Stimulated activated memory B cell treated with anti-CD40 and anti-IgM and Interleukin-4, amounts not matched to agents 10 μg/mL and 1 μg/mL and 100 μg/mL, for 72 hours (primary cell): ENCODE measurements at places on chromosomes 7 and 10.

GRCh38 chr10:29725133-29725720 is 90.5 kb upstream of the SVIL start:
- no peak for ATAC-seq
- no peaks in the 10 kb centered on the region for H3K27me3 ChIP-seq
- H3K4me3 ChIP-seq, result no peak overlapping the region
- no peak overlapping the region for H3K27ac ChIP-seq

GRCh38 chr7:54643064-54643463 is 100.9 kb downstream of the VSTM2A start:
- no peak overlapping the region for H3K27ac ChIP-seq
- H3K4me3 ChIP-seq, result no peak overlapping the region
- no peaks in the 10 kb centered on the region for H3K27me3 ChIP-seq
- no peaks in the 10 kb centered on the region for H3K4me1 ChIP-seq
- H3K36me3 ChIP-seq, result no peaks in the 10 kb centered on the region

DNA sequence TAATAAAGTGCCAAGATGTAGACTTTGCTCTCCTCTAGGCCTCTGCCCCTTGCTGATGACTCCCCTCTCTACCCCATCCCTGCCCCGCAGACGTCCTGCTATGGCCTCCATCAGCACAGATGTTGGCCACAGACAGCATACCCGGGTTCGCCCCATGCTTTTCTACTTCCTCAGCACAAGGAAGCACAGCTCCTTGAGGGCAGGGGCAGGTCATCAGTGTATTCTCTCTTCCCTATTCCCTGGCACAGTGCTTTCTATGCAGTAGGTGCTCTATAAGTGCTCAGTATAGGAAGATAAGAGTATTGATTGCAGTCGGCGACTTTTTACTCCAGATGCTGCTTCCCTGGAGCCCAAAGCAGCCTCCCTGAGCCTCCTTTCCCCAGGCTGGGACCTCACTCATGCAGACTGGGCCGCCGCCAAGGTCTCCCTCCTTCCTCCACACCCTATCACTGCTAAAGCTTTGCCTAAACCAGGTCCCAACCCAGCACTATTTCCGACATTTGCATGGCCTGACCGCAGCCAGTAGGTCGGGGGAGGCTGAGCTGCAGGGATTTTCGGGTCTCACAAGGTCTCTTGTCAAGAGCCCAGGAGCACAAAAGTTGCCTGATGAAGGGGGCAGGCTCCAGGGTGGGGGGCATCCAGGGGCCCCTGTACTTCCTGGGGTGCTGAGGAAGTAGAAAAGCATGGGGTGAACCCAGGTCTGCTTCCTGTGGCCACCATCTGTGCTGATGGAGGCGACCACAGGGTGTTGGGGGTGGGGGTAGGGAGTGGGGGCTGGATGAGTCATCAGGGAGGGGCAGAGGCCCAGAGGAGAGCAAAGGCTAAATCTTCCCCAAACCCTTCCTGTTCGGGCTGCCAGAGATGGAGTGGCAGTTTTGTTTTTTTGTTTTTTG is 8.0 kb downstream of the CALHM3 start:
- peak overlapping the region; percentile 79 for H3K4me3 ChIP-seq
- no peaks in the 10 kb centered on the region for H3K36me3 ChIP-seq
- peak; percentile 89 for ATAC-seq
- no peaks in the 10 kb centered on the region for H3K27me3 ChIP-seq
- peaks cover 68% of the 10 kb centered on the region for H3K4me1 ChIP-seq

DNA sequence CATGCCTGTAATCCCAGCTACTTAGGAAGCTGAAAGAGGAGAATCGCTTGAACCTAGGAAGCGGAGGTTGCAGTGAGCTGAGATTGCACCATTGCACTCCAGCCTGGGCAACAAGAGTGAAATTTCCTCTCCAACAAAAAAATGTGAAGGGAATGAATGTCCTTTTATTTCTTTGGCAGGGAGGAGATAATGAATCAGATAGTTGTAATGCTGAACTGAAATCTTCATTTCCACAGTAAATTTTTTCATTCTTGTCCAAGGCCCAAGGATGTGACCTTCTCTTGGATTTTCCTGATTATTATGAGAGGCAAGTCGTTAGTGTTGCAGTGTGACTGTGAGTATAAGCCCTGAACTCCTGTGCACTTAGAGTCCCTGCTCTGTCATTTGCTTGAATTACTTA is 13.6 kb downstream of the STAMBPL1 start:
- ATAC-seq, result no peak
- peaks cover 51% of the 10 kb centered on the region for H3K4me1 ChIP-seq
- H3K27me3 ChIP-seq, result no peaks in the 10 kb centered on the region
- no peak overlapping the region for H3K27ac ChIP-seq
- H3K36me3 ChIP-seq, result peaks cover 19% of the 10 kb centered on the region

DNA sequence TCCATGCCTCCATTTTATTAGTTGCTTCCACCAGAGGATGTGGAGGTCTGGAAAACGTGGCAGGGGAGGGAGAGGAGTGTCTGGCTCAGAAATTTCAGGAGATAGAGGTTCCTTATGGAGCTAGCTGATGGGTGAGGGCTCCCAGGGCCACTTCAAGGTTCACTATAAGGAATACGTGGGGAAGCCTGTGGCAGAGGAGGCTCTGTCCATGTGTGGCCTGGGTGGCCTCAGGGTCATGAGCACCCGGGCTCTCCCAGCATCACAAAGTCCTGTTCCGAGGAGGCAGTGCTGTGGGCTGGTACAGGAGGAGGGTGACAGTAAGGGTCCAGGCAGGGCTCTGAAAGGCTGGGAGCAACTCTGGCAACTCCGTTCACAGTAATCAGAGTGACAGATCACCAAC is 24.6 kb downstream of the ARHGAP22 start:
- ATAC-seq, result no peak
- H3K4me1 ChIP-seq, result peaks cover 62% of the 10 kb centered on the region
- no peak overlapping the region for H3K4me3 ChIP-seq
- no peaks in the 10 kb centered on the region for H3K27me3 ChIP-seq

DNA sequence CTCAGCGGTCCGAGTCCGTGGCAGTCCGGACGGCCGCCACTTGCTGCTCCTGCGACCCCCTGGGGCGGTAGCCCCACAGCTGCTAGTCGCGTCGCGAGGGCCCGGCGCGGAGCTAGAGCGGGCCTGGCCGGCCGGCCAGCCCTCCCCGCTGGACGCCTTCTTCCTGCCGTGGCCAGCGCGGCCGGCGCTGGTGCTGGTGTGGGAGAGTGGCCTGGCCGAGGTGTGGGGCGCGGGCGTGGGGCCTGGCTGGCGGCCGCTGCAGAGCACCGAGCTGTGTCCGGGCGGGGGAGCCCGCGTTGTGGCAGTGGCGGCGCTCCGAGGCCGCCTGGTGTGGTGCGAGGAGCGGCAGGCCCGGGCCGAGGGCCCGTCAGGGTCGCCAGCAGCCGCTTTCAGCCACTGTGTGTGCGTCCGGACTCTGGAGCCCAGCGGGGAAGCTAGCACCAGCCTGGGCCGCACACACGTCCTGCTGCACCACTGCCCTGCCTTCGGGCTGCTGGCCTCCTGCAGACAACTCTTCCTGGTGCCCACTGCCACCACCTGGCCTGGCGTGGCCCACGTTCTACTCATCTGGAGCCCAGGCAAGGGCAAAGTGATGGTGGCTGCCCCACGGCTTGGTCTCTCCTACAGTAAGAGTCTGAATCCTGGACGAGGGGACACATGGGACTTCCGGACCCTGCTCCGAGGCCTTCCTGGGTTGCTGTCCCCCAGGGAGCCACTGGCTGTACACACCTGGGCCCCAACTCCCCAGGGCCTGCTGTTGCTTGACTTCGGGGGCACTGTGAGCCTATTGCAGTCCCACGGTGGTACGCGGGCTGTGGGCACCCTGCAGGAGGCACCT is 631 bp downstream of the HPS6 start:
- peak overlapping the region; percentile 95 for H3K4me3 ChIP-seq
- H3K36me3 ChIP-seq, result peaks cover 13% of the 10 kb centered on the region
- H3K27ac ChIP-seq, result peak overlapping the region; percentile 94
- ATAC-seq, result peak; percentile 44
- H3K27me3 ChIP-seq, result no peaks in the 10 kb centered on the region

DNA sequence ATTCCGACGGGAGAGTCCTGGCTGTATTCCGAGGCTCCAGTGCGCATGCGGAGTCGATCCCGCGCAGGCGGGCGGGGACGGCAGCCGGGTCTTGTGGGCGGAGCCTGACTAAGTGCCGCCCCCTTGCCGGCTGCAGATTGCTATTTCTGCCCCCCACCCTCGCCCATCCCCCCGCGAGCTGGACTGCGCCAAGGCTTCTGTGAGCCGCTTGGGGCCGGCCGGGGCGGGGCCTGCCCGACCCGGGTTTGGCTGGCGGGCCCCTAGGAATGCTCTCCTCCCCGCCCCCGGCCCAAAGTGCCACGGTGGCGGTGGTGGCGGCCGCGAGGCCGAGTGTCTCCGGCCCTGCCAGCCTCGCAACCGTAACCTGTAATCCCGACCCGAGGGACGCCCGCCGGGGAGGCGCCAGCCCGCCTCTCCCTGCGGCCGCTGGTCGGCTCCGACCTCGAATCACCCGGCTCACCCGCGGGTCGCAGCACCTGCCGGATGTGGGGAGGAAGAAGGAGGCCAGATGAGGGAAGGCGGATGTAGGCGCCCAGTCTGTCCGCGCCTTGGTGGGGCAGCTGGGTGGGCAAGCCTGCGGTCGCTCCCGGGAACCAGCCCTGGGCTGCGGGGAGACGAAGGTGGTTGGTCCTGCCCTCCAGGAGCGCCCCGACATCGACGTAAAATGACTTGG is 702 bp upstream of the KAZALD1 start:
- H3K27me3 ChIP-seq, result peaks cover 21% of the 10 kb centered on the region
- H3K4me3 ChIP-seq, result peak overlapping the region; percentile 94
- peaks cover 9% of the 10 kb centered on the region for H3K36me3 ChIP-seq
- peak; percentile 86 for ATAC-seq

DNA sequence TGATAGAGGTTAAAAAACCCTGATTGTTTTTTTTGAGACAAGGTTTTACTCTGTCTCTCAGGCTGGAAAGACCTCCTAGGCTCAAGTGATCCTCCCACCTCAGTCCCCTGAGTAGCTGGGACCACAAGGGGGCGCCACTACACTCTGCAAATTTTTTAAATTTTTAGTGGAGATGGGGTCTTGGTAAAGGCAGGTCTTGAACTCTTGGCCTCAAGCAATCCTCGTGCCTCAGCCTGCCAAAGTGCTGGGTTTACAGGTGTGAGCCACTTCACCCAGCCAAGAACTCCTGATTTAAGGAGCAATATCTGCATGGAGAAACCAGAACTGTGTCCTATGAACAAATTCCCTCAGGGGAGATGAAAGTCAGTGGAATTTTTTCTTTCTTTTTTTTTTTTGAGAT is 7.3 kb upstream of the KLHDC10 start:
- H3K27me3 ChIP-seq, result peaks cover 28% of the 10 kb centered on the region
- H3K36me3 ChIP-seq, result no peaks in the 10 kb centered on the region
- peak; percentile 53 for ATAC-seq
- no peaks in the 10 kb centered on the region for H3K4me1 ChIP-seq
- no peak overlapping the region for H3K4me3 ChIP-seq

GRCh38 chr7:127791446-127792189 is 139.6 kb downstream of the SND1 start:
- H3K27me3 ChIP-seq, result no peaks in the 10 kb centered on the region
- H3K4me1 ChIP-seq, result peaks cover 56% of the 10 kb centered on the region
- peaks cover 30% of the 10 kb centered on the region for H3K36me3 ChIP-seq
- peak overlapping the region; percentile 2 for H3K27ac ChIP-seq
- no peak for ATAC-seq
- H3K4me3 ChIP-seq, result no peak overlapping the region

GRCh38 chr7:39855325-39855674 is 94.8 kb upstream of the CDK13 start:
- H3K27ac ChIP-seq, result no peak overlapping the region
- peaks cover 43% of the 10 kb centered on the region for H3K27me3 ChIP-seq
- H3K4me3 ChIP-seq, result peak overlapping the region; percentile 66
- no peak for ATAC-seq

DNA sequence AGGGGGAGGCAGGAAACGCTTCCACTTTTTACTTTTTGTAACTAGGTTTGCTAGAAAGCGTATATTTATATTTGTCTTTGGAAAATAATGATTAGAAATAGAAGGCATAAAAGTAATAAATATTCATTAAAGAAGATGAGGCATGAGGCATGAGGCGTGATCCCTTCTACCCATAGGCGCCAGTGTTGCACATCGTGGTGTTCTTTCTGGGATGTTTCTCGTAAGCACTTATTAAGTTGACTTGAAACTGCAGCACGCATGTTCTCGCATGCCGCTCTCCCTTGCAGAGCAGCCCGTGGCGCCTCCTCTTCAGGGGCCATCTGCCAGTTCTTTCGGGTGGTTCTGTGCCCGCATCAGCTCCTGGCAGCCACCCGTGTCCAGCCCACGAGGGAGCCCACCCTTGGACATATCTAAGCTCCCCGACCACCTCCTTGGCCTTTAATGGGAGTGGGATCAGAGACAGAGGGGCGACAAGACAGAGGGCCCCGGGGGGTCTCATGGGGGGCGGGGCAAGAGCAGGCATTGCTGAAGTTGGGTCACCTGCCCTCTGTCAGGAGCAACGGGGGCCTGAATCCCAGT is 28.5 kb upstream of the CSGALNACT2 start:
- peak overlapping the region; percentile 62 for H3K27ac ChIP-seq
- H3K4me1 ChIP-seq, result peaks cover 30% of the 10 kb centered on the region
- H3K27me3 ChIP-seq, result no peaks in the 10 kb centered on the region
- no peak for ATAC-seq
- H3K4me3 ChIP-seq, result no peak overlapping the region
- no peaks in the 10 kb centered on the region for H3K36me3 ChIP-seq

DNA sequence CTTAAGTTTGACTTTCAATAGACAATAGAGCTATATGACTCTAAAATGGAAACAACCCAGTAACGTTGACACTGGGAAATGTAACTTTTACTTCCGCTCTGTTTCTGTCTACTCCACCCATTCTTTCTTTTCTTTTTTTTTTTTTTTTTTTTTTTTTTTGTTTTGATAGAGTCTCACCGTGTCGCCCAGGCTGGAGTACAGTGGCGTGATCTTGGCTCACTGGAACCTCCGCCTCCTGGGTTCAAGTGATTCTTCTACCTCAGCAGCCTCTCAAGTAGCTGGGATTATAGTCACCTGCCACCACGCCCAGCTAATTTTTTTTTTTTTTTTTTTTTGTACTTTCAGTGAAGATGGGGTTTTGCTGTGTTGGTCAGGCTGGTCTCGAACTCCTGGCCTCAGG is 13.9 kb downstream of the PRSS2 start:
- ATAC-seq, result no peak
- H3K4me3 ChIP-seq, result no peak overlapping the region
- H3K4me1 ChIP-seq, result peaks cover 65% of the 10 kb centered on the region
- H3K36me3 ChIP-seq, result no peaks in the 10 kb centered on the region
- H3K27ac ChIP-seq, result peak overlapping the region; percentile 99

GRCh38 chr7:158449942-158450341 is 137.7 kb downstream of the PTPRN2 start:
- no peaks in the 10 kb centered on the region for H3K36me3 ChIP-seq
- no peaks in the 10 kb centered on the region for H3K4me1 ChIP-seq
- ATAC-seq, result no peak

GRCh38 chr10:121303287-121303890 is 294.9 kb downstream of the FGFR2 start:
- no peak overlapping the region for H3K27ac ChIP-seq
- no peaks in the 10 kb centered on the region for H3K27me3 ChIP-seq
- no peak for ATAC-seq
- H3K36me3 ChIP-seq, result no peaks in the 10 kb centered on the region
- no peak overlapping the region for H3K4me3 ChIP-seq

- H3K27ac ChIP-seq, result no peak overlapping the region
- no peak for ATAC-seq
Observed at GRCh38 chr7:119392-120163, 72.8 kb upstream of the FAM20C start.
